ENCODE measurements at places on chromosomes 13 and 19.
A peak's percentile ranks its signal among the peaks of the same experiment; 100 is the strongest.

DNA sequence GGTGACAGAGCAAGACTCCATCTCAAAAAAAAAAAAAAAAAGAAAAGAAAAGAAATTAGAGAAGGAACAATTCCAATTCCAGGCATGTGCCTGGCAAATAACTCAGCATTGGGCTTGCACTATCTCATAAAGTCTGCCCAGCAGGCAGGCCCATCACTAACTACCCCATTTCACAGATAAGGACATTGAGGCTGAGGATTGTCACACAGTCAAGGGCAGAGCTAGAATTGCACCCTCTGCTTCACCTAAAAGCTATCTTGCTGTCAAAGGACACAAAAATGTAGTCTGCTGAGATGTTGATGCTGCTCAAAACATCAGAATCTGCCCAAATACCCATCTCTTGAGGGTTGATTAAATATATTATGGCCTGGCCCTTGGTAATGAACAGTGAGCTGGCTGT lies 20.7 kb upstream of the COLGALT1 start:
- DNase-seq: no peak

GRCh38 chr19:49339301-49340068 lies 4.3 kb downstream of the CD37 start:
- peak; percentile 78 for DNase-seq

DNA sequence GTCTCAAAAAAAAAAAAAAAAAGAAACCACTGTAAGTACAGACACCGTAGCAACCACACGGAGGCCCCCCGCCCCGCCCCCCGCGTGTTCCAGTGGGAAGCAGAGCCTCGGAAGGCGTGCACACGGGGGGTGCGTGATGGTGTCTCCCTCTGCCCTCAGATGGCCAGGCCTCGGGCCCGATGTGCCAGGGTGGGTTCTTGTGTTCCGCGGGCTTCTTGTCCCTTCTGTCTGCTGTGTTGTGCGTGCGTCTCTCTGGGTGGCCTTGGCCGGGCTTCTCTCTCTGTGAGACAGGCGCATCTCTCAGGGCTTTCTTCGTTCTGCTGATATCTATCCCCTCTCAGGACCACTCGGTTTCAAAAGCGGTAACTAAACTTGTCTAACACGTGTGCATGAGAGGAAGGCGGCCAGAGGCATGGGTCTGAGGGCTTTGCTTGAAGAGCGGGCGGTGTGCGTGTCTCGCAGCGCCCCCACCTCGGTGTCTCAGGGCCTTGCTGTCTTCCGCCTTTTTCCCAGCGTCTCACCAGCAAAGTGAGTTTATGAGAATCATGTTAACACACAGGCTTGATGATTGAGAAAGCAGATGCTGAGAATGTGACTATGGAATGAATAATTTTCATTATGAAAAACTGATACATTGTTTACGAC lies 12.6 kb downstream of the ATP11A start:
- no peak for DNase-seq

DNA sequence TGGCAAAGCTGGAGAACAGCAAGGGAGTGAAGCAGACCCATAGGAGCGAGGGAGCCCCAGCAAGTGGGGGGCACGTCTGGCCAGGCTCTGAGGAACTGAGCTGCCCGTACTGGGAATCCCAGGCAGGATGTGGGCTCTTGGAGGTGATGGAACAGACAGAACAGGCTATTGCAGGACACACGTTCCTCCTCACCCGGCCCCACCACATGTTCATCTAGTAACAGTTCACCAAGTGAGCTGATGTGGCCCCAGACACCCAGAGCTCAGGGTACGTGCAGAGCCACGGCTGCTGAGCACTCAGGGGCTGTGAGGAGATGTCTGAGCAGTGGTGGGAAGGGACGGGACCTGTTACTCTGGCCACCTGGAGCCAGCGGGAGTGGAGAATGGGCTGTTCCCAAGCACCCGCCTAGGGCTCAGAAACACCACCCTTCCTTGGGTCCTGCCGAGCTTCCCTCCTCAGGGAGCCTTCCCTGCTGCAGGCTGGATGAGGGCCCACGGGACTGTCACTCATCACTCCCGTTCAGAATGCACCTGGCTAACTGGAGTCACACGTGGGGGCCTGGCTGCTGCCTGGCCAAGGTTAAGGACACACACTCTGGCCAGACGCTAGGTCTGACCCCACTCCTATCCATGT lies 18.4 kb downstream of the ELL start:
- DNase-seq: no peak

GRCh38 chr19:12794196-12794941 lies 3.1 kb downstream of the JUNB start:
- peak; percentile 65 for DNase-seq

DNA sequence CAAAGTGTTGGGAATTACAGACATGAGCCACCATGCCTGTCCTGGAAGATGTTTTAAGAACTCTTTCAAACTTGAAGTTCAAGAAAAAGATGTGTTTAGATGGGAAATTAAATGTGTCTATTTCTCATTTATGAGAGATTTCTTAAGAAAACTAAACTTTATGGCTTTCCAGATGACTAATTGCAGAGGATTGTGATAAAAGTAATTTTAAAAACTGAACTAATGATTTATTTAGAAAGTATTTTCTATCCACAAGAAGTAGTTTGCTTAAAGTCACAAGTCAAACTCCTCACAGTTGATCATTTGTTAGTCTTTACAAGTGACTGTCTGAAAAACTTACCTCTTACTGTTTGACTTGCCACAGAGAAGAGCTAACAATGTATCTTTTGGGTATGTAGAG lies 89.6 kb upstream of the SPRY2 start:
- DNase-seq: no peak

DNA sequence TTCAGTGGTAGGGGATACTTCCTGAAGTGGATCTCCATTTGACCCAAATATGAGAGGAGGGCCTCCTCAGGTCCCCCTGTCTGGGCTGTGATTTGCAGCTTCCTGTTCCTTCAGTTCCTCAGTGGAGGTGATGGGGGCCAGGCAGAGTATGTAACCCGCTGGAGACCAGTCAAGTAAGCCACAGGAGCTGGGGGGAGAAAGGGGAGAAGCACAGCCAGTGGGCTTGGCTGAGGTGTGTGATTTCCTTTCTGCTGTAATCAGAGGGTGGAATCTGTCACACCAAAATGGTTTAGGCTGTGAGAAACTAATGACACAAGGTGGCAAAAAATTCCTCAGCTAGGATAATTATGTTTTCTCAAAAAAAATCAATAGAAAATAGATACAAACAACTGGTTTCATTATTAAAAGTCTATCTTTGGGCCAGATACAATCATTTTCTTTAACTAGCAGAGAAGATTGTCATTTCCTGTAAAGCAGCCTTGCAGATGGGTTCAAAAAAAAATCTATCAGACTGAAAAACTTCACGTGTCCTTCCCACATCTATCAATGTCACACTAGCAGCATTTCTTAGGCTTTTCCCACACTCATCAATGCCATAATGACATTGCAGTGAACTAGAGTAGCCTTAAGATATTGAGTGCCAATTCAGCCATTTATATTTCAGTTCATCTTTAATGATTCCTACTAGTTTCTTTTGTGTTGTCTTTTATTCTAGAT lies 1660.3 kb downstream of the EFNB2 start:
- DNase-seq: no peak

DNA sequence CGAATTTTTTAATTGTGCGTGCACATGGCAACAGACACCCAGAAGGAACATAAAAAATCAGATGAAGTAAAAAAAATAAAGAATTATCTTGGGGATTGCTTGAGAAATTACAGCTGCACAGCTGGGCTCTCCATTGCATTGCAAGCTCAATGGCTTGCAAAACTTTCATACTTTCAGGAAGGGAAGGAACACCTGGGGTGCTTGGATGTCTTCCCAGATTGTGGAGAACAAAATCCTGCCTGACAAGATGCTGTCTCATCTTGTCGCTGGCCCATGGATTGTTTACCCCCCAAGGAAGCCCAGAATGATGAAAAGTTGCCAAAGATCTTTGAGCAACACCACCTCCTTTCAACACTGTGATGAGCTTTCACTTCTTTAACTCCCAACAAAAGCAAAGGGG lies 11.0 kb upstream of the CASP14 start:
- DNase-seq: peak; percentile 25

DNA sequence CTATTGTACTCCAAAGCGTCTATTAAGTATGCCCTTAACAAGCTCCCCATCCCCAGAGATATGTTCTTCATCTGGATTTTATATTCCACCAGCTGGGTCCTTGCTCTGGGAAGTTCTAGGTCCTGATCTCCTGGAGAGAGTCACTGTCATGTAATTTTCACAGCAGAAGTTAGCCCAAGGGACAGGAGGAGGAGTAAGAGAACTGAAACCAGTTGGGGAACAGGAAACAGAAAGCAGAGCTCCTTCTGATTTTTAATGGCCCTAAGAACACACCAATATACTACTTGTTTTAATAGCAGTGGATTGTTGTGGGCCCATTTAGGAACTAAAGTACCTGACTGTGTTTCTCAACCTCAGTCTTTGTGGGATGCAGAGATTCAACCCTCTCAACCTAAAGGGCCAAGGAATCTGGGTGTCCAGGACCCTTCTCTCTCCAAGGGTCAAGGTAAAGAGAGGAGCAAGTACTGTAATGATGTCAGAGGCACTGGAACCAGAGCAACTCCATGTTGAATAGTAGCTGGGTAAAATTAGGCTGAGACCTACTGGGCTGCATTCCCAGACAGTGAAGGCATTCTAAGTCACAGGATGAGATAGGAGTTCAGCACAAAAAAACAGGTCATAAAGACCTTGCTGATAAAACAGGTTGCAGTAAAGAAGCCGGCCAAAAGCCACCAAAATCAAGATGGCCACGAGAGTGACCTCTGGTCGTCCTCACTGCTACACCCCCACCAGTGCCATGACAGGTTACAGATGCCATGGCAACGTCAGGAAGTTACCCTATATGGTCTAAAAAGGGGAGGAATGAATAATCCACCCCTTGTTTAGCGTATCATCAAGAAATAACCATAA lies 8.1 kb upstream of the FPR3 start:
- DNase-seq: no peak

DNA sequence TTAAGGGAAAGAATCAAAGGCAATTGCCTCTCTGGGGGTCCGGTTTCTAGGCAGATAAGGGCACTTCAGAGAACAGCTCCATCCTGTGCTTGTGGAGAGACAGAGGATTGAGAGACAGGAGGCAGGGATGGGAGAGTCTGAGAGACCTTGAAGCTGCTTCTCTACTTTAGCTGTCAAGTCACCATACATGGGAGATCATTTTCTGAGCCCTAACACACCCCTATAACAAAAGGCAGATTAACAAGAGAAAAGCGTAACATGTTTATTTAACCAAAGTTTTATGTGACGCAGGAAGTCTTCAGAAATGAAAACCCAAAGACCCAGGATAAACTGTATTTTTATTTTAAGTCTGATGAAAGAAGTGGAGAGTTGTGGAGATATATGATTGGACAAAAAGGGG lies 48.4 kb downstream of the CBY2 start:
- no peak for DNase-seq

- no peak for DNase-seq
Measured at GRCh38 chr13:28490061-28490460, 4.9 kb downstream of the FLT1 start.

GRCh38 chr13:99382428-99383133 lies 75.4 kb upstream of the GPR183 start:
- no peak for DNase-seq

DNA sequence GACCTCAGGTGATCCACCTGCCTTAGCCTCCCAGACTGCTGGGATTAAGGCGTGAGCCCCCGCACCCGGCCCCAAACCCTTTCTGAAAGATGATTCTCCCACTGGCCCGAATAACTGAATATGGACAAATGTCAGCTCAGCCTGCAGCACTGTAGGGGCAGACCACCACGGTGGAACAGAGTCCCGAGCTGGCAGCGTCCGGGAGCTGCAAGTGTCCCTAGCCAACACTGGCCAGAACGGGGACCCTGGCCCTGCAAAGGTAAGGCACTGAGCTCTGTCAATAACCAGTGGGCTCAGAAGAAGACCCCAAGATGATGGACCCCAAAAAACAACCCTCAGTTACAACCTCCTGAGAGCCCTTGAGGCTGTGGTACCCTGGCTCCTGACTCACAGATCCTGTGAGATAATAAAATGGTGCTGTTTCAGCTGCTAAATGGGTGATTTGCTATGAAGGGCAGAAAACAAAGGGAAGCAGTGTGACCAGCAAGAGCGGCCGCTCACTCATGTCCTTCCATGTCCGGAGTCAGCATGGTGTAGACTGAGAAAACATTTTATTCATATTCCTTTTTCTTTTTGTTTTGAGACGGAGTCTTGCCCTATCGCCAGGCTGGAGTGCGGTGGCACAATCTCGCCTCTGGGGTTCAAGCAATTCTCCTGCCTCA lies 1.6 kb downstream of the LSM7 start:
- no peak for DNase-seq

- DNase-seq: no peak
Measured at GRCh38 chr13:70108356-70109105, at the start of gene KLHL1. TSS of gene KLHL1 (minus strand) at chr13:70108452. CDS start at chr13:70107699, 753 bp downstream.

GRCh38 chr13:36550177-36550576 lies 117.9 kb downstream of the CCNA1 start:
- DNase-seq: no peak

GRCh38 chr13:73177017-73177416 lies 118.2 kb downstream of the KLF5 start:
- DNase-seq: no peak

- no peak for DNase-seq
Measured at GRCh38 chr13:24299488-24300114, 9.8 kb upstream of the C1QTNF9 start.

DNA sequence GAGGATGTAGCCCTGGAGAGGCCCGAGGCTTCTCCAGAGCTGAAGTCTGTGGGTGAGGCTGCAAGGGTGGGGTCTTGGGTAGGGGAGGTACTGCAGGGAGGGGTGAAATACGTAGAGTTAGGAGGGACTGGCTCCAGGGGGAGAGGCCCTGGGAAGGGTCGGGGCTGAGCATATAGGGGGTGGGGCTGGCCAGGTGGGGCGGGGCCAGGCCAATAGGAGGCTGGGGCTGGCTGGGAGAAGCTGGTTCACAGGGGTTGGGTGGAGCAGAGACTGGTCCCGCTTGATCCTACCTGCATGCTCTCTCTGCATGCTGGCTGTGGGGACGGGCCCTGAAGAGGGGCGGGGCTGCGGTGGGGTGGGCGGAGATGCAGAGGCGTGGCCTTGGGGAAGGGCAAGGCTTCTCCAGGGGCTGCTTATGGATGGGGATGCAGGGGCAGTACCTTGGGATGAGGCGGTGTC lies 51.9 kb downstream of the CELF5 start:
- DNase-seq: no peak

- DNase-seq: no peak
Measured at GRCh38 chr19:40191836-40192646, 815 bp downstream of the MAP3K10 start.

DNA sequence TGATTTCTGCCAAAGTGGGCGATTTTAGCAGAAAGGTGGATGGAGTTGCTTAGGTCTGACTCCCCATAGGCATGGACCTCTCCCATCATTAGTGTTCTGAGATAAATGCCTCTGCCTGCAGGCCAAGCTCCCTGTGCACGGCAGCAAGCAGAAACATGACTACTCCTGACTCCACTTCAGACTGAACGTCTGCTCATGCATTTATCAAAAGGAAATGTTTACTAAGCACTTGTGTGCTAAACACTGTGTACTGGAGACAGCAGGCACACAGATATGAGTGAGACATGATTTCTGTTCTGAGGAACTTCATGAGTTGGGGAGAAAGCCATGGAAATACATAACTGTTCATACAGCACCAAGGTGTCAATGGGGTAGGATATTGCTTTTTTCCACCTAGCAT lies 149.6 kb downstream of the MIPEP start:
- DNase-seq: no peak

GRCh38 chr13:70172946-70173597 lies 64.8 kb upstream of the KLHL1 start:
- DNase-seq: no peak

Measured in cardiac fibroblast (primary cell).